CD4-positive, alpha-beta T cell treated with Interleukin-6 at 100 ng/mL for 8 hours (primary cell): ENCODE measurements at places on chromosomes 7 and 10.
A peak's percentile ranks its signal among the peaks of the same experiment; 100 is the strongest.

DNA sequence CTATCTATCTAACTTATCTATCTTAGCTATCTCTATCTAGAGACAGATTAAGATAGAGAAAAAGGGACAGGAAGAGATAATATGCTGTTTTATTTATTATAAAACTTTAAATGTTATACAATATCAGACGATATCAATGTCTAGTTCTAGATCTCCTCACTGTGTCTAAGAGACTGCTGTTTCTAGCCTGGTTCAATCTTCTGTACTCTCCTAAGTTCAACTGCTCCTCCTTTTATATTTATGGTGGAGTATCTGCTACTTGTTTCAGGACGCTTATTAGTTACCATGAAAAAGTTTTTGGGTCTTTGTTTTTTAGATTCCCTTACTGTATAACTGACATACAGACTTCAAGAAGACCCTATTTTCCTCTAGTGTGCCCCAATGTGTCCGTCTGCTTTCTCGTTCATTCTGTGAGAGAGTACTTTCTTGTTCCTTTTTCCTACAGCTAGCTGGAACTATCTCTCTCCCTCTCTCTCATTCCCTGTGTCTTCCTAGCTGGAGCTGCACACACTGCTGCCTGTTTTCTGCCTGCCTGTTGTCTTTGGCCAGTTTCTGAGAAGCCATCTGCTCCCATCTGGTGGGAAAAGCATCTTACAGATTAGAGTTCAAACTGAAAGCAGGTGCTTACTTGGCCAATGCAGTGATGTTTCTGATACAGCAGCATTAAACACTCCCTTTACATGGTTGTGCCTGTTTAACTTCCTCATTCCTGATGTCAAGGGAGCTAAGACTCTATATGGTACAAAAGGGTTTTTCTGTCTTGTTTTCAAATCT lies 49.4 kb upstream of the ARL4A start:
- no peak for DNase-seq

- no peak for DNase-seq
These were observed 134.9 kb upstream of the SAMD8 start for GRCh38 chr10:74976565-74976964.

GRCh38 chr7:131224996-131225395 lies 102.7 kb upstream of the MKLN1 start:
- DNase-seq, result no peak

GRCh38 chr7:19133886-19134285 lies 11.3 kb downstream of the FERD3L start:
- DNase-seq, result no peak

DNA sequence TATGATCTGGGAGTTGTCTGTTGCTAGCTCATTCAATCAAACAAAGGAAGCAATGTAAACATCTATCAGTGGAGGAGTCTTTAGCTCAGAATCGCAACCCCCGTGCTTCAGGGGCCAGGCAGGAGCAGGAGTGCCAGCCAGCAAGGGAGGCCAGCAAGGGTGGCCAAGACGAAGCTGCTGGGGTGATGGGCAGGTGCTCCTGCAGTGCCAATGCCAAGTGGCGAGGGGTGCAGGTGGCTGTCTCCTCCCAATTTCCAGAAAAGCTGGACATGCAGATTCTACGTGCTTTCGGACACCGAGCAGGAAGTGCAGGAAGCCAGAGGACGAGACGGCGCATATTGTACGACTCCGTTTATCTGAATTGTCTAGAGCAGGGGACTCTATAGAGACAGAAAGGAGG lies 48.1 kb upstream of the EBF3 start:
- DNase-seq, result no peak

DNA sequence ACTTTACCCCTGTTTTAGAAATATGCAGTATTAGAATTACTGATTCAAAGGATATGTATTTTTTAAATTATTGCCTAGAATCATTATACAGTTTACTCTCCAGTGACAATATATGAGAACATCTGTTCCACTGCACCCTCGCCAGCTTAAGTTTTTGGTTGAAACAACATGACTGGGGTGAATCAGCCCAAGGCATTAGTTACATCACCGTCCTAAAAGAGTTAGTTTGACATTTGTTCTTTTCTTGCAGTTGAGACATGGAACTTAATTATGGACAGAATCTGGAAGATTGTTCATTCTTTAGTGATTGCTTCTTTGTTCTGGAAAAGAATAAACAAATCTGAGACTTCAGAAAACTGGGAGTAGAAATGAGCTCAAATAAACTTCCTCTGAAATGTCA lies 167.3 kb upstream of the DKK1 start:
- DNase-seq, result no peak

DNA sequence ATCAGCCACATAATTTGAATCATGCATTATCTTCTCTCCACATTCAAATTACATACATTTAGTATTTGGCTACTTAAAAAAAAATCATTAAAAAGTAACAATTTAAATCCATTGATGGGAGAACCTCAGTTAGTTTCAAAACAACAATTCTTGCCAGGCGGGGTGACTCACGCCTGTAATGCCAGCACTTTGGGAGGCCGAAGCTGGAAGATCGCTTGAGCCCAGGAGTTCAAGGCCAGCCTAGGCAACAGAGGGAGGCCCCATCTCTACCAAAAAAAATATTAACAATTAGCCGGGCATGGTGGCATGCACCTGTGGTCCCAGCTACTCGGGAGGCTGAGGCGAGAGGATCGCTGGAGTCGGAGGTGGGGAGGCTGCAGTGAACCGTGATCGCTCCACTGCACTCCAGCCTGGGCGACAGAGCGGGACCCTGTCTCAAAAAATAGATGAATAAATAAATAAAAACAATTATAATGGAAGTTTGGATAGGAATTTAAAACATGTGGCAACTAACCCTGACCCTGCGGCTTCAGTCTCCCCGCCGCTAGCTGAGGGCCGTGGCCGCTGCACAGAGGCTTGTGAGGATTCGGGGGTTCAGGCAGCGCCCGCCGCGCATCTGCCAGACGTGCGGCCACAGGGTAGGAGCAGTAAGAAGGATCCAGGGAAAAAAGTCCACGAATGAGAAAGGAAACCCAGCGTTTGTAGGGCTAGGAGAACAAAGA lies 1.1 kb upstream of the CSGALNACT2 start:
- DNase-seq, result no peak

- DNase-seq, result no peak
These were observed 54.3 kb downstream of the IQUB start for GRCh38 chr7:123480107-123480506.

DNA sequence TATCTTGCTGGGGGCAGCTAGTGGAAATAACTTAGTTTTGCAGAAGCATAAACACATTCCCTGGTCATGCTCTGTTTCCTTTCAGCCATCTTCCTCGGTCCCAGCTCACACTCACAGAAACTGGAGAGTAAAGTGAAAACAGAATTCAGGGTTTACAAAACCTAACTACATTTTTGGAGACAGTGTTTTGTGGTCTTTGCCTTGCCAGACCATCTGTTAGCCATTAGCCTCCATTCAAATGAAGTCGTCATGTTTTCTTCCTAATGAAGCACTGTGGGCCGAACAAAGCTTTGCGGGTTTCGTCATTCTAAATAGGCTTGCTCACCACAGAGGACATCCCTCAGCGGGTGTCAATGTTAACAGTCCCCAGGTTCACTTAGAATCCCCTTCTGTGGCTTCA lies 214.6 kb upstream of the TMEM72 start:
- DNase-seq, result no peak

GRCh38 chr10:6813856-6814255 lies 233.8 kb upstream of the PRKCQ start:
- DNase-seq, result no peak

- DNase-seq, result no peak
These were observed 12.8 kb downstream of the LRRN3 start for GRCh38 chr7:111103678-111104274.

- no peak for DNase-seq
These were observed 15.3 kb downstream of the ABLIM1 start for GRCh38 chr10:114642729-114643128.

DNA sequence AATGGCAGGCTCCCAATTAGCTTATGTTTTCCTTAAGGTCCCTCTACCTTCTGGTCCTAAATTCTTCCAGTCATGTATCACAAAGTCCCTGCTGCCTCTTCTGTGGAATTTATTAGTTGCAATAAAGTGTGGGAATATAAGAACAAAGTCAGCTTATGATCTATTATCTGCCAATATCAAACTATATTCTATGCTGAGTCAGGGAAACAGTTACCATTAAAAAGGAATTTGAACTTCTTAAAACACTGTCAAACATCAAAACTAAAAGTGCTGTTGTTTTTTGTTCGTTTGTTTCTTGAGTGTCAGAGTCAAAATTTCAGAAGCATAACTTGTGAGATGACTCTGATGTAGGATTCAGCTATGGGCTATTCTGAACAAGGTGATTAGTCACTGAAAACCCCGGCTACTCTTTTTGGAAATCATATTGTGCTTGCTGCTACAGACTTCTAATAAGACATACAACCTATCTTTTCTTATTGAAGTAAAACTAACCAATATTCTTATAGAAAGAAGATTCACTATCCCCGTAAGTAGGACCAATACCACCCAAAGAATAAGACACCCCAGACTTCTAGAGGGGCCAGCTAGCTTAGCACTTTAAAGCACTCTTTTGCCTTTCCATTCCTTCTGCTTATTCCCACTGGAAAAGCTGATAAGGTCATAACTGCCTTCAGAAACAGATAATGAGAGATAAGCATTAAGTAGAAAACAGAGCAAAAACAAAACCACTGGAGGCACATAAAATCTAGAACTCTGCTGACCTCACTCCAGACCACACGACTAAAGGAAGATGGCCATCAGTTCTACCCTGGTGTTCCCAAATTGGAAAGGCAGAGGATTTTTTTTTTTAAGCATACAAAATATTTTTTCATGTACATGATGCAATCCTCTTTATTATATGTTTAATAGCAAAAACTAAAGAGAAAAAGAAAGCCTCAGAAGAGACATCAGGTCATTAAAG lies 370.6 kb downstream of the PARD3 start:
- no peak for DNase-seq

DNA sequence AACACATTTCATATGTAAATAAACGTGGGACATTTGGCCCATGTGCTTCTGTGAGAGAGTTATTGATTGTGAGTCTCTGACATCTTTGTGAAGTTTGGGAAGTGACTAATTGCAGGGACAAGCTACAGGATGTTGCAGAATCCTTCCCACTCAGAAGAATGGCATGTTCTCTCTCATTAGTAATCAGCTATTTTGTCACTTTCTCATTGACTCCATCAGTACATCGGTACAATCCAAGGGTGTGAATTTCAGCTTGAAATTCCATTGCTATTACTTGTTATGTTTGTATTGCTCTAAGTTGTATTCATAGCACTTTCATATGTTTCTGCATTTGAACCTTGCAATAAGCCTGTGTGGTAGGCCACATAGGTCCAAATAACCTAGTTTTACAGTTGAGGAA lies 100.0 kb upstream of the KCNMA1 start:
- no peak for DNase-seq

- no peak for DNase-seq
These were observed 153.2 kb downstream of the NEBL start for GRCh38 chr10:20743942-20744341.

DNA sequence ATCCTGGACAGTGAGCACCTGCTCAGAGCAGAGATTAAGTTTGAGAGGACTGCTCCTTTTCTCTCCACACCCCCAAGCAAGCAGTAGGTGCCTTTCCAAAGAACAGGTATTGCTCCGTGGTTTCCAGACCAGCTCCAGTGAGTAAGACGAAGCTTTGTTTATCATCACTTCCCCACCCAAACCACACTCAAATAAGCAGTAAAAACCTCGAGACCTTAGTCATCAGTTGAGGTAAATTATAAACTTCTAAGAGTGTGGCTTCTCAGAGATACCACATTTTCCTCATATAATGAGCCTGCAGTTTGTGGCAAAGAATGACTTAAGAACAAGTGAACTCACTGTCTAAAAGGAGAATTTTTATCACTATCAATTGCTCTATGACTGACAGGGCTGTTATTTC lies 50.0 kb upstream of the GRB10 start:
- no peak for DNase-seq

DNA sequence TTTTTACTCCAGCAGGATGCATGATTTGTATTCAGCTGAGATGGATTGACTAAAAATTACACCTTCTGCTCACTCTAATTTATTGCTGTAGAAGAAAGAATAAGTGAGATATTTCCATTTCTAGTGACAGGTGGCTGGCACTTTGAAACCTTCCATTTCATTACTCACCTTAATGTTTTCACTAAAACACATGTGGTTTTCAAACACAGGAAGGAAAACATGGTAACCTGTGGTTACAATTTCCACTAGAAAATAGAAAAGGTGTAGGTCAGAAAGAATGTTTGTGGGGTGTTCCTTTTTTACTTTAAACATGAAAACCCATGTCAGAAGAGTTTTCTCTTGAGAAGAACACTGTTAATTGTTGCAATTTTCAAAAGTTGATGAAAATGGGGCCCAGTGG lies 12.0 kb upstream of the PRKCQ start:
- peak; percentile 62 for DNase-seq

DNA sequence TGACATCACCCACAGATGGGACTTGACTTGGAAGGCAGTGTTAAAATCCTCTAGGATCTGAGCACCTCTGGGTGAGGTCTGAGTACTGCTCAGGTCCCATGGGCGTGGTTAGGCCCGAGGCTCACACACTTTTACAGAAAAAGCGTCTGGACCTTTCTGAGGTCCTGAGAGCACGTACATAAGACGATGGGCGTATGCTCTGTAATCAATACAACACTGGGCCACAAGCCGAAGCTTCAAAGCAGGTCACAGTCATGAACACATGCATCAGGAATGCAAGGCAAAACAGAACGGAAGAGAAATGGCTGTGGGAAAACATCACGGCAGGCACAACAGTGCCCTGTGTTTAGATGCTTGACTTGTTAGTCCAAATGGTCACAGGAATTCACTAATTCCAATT lies 112.2 kb downstream of the LARP4B start:
- DNase-seq, result no peak

GRCh38 chr7:100545360-100546128 lies 6.5 kb downstream of the AGFG2 start:
- DNase-seq, result peak; percentile 42

DNA sequence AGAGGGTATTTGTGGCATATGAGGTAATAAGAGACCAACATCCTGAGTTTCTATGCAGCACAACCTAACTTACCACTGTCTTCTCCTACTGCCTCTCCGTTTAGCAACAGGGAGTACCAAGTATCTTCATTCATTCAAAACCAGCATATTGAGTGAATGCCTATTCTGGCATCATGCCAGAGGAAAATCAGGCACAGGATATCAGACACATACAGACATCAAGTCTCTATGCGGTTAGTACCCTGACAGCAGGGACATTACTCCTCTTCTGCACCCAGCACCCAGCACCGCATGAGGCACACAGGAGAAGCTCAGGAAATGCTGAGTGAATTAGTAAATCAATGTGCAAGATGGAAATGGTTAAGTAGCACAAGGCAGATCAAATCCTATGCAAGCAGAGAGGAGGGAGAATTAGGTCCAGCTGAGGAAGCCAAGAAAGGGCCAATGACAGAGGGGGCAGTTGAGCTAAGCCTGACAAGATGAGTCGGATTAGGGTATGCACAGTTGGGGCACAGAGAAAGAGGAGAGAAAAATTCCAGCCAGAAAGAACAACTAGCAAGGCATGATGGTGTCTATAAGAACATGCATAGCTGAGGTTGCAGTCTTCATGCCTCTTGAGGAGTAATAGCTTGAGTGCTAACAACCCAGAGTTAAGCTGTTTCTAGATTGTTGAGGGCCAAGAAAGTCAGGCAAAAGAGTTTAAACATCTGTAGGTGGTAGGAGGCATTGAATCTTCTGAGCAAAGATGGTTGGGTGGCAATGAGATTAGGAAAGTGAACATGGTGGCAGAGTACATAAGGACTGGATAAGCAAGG lies 146.0 kb downstream of the PLXNA4 start:
- no peak for DNase-seq
